GM04504 (cell line): ENCODE measurements at places on chromosomes 12 and 14.

GRCh38 chr14:99509871-99510555 is 28.8 kb downstream of the CCNK start:
- no peak for DNase-seq

DNA sequence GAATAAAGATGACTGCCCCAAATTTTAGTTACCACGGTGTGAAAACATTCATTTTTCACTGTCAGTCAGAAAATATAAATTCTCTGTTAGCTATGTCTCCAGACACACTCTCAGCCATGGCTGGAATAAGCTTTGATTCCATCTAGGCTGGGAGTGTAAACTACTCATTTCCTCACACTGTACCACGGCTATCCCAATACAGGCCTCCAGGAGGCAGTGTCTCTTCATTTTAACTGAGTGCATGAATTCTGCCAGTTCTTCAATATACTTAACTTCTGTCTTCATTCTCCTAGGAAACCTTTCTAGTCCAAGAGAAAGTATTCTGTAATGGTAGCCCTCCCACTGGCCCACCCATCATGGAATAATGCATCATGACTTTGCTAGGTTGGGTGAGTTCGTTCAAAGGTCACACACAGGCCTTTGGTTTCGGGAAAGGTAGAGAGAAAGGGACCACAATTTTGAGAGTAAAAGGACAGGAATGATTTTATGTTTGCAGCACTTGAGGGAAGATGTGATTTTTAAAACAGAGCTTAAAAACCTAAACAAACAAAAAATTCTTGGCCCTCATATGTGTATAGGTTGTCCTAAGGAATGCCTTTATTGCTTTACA is 381.1 kb downstream of the SEC23A start:
- DNase-seq: peak; percentile 34

- no peak for DNase-seq
These were observed 185.7 kb upstream of the BTG1 start for GRCh38 chr12:92331383-92331782.

- no peak for DNase-seq
These were observed 45.6 kb downstream of the C14orf132 start for GRCh38 chr14:96084796-96085195.

DNA sequence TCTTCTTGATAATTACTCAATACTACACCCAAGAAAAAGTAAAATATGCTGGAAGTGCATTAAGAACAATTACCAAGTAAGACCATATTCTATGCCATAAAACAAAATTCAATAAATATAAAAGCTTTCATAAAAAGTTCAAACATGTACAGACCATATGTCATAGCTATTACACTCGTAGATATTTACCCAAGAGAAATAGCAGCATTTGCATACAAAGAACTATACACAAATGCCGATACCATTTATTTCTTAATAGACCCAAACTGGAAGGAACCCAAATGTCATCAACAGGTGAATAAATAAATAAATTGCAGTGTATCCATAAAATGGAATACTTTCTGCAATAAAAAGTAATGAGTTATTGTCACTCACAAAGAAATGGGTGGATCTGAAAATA is 78.3 kb upstream of the SLC16A7 start:
- DNase-seq: no peak

DNA sequence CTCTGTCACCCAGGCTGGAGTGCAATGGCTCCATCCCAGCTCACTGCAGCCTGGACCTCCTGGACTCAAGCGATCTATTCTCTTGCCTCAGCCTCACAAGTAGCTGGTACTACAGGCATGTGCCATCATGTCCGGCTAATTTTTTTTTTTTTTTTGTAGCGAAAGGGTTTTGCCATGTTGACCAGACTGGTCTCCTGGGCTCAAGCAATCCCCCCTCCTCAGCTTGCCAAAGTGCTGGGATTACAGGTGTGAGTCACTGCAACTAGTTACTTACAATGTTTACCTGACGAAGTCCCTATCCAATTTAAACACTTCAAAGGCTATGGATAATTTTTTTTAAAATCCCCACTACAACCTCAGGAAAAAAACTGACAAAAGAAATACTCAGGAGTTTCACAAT is 1.8 kb downstream of the KRR1 start:
- DNase-seq: no peak

DNA sequence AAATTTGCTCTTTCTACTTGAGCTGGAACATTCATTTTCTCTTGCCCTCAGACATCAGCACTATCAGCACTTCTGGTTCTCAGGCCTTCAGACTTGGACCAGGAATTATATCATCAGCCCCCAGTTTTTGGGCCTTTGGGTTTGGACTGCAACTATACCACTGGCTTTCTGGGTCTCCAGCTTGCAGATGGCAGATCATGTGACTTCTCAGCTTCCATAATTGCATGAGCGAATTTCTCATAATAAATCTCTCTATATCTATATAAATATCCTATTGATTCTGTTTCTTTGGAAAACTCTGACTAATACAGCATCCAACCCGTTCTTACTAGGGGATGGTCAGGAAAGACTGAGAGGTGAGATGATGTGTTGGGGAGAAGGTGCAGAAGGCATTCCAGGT is 22.4 kb upstream of the DYRK2 start:
- DNase-seq: no peak

DNA sequence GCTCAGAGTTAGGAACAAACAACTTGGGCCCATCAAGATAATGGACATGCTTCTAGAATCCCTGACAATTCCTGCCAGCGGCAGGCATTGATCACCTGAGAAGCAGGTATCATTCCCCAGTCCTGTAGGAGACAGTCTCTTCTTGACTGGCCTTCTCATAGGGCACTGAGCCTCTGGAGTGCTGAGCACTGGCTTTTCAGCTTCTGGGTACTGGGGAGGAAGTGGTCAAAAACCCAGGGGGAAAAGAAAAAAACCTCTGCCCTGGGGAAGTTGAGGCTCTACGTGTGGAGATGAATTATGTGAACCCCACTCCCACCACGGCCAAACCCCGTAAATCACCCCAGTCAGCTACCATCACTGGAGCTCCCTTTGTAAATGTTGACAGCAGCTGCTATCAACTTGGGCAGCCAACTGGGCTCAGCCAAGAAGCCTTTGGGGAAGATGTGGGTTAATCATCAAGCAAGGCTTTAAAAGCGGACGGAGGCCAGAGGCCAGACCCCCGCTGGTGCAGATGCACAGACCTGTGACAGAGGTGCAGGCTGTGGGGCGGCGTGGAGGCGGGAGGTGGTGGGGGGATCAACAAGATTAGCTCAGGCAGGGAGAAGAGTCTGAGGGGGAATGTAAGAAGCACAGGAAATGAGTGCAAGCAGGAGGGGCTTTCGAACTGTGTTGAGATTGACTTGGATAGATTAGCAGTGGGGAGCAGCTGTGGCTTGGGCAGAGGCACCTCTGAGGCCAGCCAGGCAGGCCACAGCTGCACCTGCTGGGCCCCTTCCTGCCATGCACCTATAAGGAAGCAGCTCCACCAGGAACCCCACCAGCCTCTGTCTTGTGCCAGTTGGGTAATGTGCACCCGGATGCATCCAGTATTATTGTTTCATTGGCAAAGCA is 105.4 kb upstream of the HIF1A start:
- no peak for DNase-seq

- DNase-seq: no peak
These were observed 223.7 kb downstream of the CHST11 start for GRCh38 chr12:104680491-104680890.

GRCh38 chr12:12079291-12079690 is 8.6 kb downstream of the BCL2L14 start:
- DNase-seq: no peak

DNA sequence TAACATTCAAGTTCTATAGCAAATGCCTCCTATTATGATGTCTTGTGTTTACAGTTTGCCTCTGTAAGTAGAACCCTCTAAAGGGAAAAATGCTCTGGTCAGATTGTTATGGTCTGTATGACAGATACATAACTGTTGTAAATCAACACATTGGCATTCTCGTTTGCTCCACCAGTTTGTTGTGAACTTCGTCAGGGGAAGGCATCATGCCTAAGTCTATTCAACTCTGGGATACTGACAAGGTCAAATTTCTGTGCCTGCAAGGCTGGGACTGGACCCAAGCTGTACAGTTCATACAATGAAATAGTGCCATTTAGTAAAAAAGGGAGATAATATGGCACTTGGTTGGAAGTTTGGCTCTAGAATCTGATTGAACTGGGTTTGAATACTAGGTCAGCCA is 392.3 kb downstream of the RAD51B start:
- no peak for DNase-seq

DNA sequence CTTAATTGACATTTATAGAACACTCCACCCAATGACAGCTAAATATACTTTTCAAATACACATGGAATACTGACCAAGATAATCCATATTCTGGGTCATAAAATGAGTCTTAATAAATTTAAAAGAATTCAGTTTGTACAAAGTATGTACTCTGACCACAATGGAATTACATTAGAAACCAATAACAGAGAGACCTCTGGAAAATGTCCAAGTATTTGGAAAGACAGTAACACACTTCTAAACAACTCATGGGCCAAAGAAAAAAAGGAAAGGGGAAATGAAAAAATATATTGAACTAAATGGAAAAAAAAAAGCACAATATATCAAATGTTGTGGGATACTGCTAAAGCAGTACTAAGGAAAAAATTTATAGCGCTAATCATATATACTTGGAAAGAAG is 52.0 kb downstream of the CRACR2A start:
- DNase-seq: no peak

- no peak for DNase-seq
These were observed 445.7 kb upstream of the SYT1 start for GRCh38 chr12:78418919-78419318.

GRCh38 chr12:54596526-54596946 is 8.1 kb upstream of the PPP1R1A start:
- peak; percentile 33 for DNase-seq

- DNase-seq: no peak
These were observed 150.7 kb downstream of the KTN1 start for GRCh38 chr14:55730592-55731310.

GRCh38 chr14:24246765-24247212 is 4.4 kb upstream of the TINF2 start:
- DNase-seq: no peak

- no peak for DNase-seq
These were observed 70.5 kb downstream of the GPR65 start for GRCh38 chr14:88075269-88075981.

DNA sequence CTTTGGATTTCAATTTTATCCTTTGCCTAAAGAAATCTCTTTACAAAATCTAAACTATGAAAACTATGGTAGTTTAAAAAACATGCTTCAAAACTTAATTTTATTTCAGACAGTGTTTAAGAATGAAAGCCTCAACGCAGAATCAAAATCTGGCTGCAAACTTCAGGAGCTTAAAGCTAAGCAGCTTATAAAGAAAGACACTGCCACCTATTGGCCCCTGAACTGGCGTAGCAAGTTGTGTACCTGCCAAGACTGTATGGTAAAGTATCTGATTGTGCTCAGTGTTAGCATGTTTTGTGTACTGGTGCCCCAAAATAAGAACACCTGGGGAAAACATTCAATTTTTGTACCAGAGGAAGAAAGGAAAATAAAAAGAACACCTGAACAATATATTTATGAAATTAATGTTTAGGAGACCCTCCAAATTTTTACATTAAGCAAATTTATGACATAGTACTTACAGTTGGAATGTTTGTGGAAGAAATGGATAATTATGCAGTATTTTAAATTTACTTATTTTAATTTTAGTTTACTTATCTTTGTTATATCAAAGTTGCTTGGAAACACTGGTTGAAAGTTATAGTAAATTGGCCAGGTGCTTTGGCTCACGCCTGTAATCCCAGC is 12.2 kb downstream of the UBR7 start:
- no peak for DNase-seq

- no peak for DNase-seq
These were observed 55.9 kb downstream of the CCDC92 start for GRCh38 chr12:123916729-123917128.

- no peak for DNase-seq
These were observed 72.0 kb downstream of the NCOR2 start for GRCh38 chr12:124495194-124495983.

DNA sequence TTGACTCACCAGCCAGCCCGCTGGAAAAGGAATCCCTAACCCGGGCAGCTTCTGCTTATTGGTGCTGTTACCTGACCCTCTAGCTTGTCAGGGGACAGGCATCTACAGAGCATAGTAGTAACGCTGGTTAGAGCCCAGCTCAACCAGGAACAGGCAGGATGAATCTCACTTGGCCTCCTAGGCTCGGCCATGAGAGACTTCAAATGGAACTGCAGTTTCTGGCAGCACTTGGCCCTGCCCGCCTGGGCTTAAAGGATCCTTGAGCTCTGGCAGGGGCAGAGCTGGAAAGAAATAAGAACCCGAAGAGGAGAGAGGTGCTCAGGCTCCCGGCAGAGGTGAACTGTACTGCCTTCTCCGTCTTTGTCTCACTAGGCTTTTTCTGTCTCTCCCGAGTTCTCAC is 2.3 kb upstream of the LHX5 start:
- DNase-seq: no peak

- DNase-seq: no peak
These were observed 855.3 kb downstream of the DIO2 start for GRCh38 chr14:79356040-79356439.

GRCh38 chr12:111093428-111094142 is 173.2 kb upstream of the MYL2 start:
- DNase-seq: no peak

GRCh38 chr14:97408503-97408902 is 611.3 kb downstream of the VRK1 start:
- no peak for DNase-seq

DNA sequence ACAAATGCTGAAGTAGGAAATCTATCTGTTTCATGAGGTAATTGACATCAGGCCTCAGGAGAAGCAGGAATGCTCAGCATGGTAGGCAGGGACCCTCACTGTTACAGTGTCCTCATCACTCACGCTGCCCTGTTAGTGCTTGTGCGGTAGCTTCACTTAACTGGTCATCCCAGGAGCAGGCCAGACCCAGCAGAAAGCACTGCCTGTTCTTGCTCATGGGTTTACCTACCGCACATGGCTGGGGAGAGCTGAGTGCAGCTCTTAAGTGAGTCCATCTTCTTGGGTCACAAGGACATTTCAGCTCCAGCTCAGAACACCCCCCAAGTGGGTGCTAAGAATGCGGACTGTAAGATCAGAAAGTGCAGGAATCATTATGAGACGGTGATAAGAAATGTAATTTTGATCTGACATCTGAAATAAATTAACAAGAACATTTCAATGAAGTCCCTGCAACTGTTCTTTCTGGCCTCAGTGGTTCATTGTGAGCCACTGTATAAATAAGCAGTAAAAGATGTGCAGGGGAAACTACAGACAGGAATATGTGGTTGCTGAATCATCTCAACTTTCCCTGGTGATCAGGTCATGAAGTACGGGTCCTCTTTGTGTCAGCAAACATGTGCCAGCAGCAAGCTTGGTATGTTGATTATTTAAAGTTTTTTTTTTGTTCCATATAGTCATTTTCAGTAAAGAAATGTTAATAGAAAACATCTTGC is 757.7 kb upstream of the TMEM132C start:
- peak; percentile 43 for DNase-seq

DNA sequence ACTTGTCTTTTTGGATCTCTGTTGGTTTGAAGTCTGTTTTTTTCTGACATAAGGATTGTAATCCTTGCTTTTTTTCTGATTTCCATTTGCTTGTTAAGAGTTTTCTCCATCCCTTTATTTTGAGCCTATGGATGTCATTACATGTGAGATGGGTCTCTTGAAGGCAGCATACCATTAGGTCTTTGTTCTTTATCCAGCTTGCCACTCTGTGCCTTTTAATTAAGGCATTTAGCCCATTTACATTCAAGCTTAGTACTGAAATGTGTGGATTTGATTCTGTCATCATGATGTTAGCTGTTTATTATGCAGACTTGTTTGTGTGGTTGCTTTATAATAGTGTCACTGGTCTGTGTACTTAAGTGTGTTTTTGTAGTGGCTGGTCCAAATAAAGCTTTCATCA is 100.0 kb downstream of the CCDC91 start:
- DNase-seq: no peak

GRCh38 chr14:69079188-69079742 is 73.7 kb downstream of the DCAF5 start:
- peak; percentile 56 for DNase-seq
